ENCODE measurements at places on chromosomes 3 and 15.

GRCh38 chr3:114571363-114571762 is 277.5 kb downstream of the TIGIT start:
- DNase-seq = no peak

DNA sequence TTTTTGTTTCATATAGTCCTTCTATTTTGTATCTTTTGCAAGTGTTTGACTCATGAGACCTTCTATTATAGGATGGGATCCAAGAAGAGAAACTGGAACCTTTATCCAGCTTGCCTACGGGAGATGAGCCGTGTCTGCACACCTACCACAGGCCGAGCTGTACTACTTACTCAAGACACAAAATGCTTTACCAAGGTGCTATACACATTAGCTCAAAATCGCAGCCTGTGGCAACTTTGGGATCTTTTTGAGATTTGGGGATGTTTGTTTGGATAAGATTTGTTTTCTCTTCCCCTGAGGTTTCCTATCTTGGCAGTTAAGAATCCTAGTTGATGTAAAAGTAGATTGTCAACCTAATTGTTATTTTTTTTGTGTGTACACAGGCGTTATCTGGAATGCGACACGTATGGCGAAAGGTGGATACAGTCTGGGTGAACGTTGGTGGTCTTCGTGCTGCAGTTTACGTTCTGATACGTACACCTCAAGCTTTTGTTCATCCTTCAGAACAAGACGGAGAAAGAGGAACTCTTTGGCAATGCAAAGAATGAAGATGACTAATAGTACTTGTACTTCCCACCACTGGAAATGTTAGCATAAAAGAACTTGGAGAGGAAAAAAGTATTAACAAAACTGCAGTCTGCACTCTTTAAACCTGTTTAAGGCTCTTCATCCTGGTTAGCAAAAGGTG is 13.1 kb upstream of the SETD5 start:
- no peak for DNase-seq

GRCh38 chr3:130728037-130728436 is 18.6 kb downstream of the PIK3R4 start:
- no peak for DNase-seq

GRCh38 chr15:75104804-75105557 is 81.6 kb downstream of the PPCDC start:
- DNase-seq = no peak

DNA sequence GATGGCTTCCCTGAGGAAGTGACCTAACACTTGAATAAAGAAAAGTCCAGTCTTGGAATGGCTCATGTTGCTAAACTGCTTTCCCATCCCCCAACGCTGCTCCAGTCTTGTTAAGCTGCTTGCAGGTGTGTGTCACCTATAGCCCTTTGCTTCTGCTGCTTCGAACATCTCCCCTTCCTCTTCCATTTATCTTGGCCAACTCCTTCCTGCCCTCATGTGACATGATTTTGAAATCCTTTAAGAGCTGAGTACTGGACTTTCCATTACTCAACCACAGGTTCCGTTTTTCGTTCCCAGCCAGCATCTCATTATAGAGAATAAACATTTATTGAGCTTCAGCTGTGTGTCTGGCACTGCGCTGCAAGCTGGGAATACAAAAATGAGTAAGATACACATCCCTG is 1.7 kb downstream of the ATG7 start:
- DNase-seq = no peak

DNA sequence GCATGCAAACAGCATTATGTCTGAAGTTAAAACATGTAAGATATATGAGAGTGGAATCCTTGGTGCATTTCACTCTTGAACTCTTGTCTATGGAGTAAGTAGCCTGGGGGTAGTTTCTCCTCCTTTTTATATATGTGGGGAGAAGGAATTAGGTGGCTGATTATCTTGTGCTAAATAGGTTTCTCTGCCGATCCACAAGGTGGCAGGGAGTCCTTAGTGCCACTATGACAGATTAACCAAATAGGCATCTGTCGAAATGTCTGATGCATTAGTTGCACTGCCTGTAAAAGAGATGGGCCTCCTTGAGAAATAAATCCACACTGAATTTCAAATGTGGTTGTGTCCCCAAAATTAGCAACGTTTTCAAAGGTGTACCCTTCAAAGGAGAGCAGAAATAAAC is 170.1 kb downstream of the CNTN4 start:
- no peak for DNase-seq

DNA sequence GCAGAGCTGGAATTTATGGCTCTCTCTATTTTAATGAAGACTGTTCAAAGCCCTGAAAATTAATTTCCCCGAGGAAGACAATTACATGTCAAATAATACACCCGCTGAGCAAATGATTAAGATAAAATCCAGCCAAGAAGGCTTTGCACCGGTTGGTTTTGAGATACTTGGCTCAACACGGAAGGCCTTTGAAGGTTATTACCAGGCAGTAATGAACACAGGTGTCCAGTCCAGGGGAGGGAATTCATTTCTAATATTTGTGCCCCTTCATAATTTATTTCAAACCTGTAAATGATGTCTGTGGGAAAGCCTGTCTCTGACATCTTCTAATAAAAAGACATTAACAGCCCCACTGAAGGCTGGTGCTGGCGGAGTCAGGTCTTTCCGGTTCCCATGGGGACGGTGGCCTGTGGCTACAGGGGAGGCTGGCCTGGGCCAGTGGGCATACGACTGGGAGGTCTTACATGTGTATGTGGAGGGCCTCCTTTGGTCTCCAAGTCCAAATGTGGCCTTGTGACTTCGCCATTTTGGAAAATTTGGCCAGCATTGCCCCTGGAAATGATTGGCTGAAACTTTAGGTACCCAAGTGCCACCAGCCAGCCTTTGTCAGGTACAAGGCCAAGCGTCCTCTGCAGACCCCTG is 49.9 kb upstream of the IQSEC1 start:
- DNase-seq = no peak

DNA sequence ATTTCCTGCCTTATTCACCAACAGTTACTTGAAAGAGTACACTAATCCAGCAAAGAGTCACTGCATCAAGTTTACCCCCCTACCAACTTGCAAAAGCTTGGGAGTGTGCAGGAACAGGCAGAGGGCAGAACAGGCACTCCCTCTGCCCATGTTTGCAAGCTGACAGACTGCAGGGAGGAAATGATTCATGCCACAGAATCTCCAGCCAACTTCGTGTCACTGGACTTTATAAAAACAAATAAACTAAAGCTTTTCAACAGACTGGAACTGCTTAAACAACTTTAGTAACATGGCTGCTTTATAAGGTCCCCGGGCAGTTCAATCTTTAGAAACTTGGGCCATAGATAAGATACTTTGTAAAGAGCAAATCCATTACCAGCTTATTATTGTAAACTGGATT is 129.5 kb downstream of the THRB start:
- DNase-seq = no peak

GRCh38 chr3:45844616-45845015 is 2.7 kb upstream of the LZTFL1 start:
- DNase-seq = no peak

DNA sequence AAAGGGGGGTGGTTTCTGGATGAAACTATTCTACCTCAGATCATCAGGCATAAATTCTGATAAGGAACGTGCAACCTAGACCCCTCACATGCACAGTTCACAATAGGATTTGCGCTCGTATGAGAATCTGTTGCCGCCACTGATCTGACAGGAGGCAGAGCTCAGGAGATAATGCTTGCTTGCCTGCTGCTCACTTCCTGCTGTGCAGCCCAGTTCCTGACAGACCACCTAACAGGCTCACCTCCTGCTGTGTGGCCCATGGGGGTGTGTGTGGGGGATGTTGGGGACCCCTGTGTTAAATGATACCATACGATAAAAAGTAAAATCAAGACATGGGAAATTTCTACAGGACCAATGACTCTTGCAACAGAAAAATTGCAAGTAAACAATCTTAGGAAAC is 24.0 kb downstream of the CP start:
- no peak for DNase-seq

- DNase-seq = no peak
These were observed 324.0 kb downstream of the DIPK2A start for GRCh38 chr3:144295613-144296012.

- no peak for DNase-seq
These were observed 122.6 kb downstream of the CADM2 start for GRCh38 chr3:85081191-85081906.

DNA sequence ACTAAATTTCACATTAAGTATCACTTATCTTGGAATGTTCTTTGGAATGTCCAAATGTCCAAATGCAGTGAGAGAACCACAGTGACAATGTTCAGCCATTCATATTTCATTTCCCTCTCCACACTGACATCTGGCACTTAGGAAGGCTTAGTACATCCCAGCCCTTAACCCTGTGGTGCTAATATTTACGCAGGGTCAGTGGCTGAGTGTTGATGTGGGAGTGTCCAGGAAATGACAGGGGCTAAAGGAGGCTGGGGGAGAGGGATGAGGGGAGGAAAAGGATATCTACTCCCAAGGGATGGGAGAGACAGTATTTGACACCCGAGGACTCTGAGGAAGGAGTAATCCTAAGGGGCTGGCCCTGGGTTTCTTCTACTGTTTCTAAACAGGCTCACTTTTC is 14.1 kb upstream of the CCR4 start:
- DNase-seq = no peak

- DNase-seq = no peak
These were observed 13.1 kb upstream of the ALDH1A2 start for GRCh38 chr15:58078591-58078990.

DNA sequence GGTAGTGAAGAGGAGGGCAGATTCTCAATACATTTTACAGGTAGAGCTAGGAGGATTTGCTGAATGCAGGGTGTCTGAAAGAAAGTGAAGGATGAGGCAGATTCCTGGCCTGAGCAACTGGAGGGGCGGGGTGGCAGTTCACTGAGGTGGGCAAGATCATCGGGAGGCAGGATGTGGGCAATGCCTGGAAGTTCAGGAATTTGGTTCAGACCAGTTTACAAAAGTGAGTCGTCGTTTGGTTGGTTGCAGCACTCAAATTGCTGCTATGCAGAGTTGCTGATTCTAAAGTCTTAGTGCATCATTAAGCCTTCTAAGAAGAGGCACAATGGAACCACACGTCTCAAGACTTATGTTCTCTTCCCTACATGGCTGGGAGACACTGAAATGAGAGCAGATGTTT is 134.0 kb downstream of the MFSD1 start:
- no peak for DNase-seq

DNA sequence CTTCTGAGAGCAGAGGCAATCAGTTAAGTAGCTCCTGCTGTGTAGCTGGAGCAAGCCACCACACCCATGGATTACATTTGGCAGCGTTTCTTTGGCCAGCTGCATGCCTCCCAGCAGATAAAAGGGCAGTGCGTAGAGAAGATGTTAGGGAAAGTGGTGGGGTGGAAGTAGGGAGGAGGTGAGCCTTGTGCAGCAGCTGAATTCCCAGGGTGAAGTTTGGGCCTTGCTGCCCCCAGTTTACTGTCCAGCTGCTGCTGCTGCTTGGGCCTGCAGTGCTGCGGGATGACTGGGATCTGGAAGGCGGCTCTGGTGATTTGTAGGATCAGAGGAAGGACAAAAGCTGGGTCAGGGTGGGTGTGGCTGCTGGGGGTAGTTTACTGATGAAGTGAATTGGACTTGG is 318.7 kb upstream of the C2CD4B start:
- no peak for DNase-seq

- no peak for DNase-seq
These were observed 27.7 kb downstream of the IL1RAP start for GRCh38 chr3:190541560-190541959.

- no peak for DNase-seq
These were observed 29.1 kb downstream of the MKRN2 start for GRCh38 chr3:12585970-12586369.

- DNase-seq = no peak
These were observed 68.9 kb upstream of the NR2F2 start for GRCh38 chr15:96261575-96262034.

DNA sequence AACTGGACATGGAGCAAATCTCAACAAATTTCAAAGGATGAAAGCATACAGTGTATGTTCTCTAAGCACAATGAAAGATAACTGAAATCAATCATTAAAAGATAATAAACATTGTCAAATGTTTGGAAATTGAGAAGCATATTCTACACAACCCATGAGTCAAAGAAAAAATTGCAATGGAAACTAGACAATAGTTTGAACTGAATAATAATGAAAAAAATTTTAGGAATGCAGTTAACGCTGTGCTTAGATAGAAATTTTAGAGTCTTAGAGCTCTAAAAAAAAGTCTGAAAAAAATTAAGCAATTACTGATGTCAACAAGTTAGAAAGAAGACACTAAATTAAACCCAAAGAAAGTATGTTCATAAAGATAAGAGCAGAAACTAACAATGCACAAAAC is 15.5 kb downstream of the RABL3 start:
- DNase-seq = no peak

- DNase-seq = no peak
These were observed 400.0 kb downstream of the ROBO1 start for GRCh38 chr3:79367803-79368202.

- no peak for DNase-seq
These were observed 398.4 kb upstream of the CNTN3 start for GRCh38 chr3:75012791-75013331.

- no peak for DNase-seq
These were observed 59.9 kb downstream of the KAT2B start for GRCh38 chr3:20100151-20100550.

- no peak for DNase-seq
These were observed 47.8 kb downstream of the PLXNA1 start for GRCh38 chr3:127030508-127031412.

GRCh38 chr15:28085489-28086174 is 13.5 kb downstream of the OCA2 start:
- DNase-seq = no peak

DNA sequence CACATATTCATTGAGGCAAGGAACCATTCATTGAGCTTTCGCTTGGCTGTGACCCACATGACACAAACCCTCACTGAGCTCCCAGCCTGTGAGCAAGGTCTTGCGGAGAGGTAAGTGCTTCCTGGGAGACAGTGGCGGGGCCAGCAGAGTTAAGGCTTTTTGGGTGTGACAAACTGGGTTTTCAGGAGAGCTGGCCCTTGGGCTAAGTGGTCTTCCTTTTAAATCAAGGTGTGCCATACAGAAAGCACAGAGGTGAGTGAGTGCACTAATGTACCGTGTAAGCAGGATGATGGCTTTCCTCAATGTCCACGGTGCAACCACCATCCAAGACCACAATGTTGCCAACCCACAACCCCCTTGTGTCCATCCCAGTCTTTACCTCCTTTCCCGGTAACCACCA is 28.6 kb downstream of the POMGNT2 start:
- DNase-seq = no peak

GRCh38 chr15:41466711-41467110 is 27.0 kb upstream of the ITPKA start:
- DNase-seq = no peak

DNA sequence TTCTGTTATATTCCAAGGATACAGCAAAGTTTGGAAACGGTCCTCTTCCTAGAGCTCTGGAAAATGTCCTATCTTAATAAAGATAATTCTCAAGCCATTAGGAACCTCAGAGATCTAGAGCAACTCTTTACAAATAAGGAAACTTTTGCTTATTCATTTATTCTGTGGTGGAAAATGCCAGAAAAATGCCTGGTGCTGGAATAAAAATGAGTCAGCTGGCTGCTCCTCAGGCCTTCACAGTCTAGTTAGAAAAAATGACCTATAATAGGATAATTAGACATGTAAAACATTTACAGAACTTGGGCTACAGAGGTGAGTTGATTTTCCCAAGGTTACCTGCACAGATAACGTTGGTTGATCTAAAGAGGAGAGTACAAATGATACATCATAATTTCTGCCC is 372.5 kb downstream of the NLGN1 start:
- DNase-seq = no peak

Data from activated T-helper 1 cell treated with Interleukin-2 at 50 U/mL for 16 hours (primary cell).